Stimulated activated CD4-positive, alpha-beta T cell treated with anti-CD3 and anti-CD28 coated beads, Interleukin-1b, Interleukin-23, amount 100 ng/mL, for 48 hours (primary cell): ENCODE measurements at places on chromosomes 7 and 10.

GRCh38 chr7:146722986-146723385 is 606.4 kb downstream of the CNTNAP2 start:
- DNase-seq: no peak

DNA sequence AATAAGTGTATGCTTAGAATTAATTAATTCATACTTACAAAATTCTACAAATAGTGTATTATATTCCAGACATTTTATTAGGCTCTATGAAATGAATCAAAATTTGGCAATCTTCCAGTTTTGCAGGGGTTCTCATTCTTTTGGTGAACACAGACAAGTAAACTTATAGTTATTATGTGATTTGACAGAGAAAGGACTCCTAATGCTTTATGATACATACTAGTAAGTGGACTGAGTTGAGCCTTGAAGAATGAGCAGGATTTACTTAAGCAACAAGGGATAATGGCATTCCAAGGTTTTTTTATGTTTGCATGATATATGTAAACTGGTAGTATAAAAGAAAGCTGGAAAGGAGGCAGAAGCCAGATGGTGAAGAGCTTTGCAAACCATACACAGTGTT is 145.7 kb upstream of the FERD3L start:
- DNase-seq: no peak

DNA sequence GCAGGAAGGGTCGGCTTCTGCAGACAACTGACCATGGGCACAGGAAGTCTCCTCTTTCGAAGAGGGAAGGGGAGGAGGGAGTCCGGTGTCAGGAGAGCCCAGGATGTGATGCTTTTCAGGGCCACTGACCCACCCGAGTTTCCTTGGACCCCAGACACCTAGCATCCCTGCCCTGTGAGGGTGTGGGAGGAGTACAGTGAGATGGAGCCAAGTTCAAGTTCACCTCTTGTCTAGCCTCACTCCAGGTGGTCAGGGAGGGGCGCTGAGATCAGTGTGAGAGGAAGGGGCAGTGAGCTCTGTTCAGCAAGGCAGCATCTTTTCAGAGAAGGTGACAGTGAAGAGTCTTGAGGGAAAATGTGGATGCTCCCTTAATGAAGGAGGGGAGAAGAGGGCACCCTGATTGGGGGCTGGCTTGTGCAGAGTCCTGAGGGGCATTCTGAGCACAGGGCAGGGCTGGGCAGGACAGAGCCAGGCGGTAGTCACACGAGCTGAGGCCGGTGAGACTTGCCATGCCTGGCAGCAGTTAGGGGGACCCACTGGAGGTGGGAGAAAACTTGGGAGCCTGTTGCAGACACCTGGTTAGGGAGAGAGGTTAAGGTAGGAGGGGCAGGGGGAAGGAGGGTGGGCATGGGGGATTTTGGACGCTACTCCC is 49.7 kb downstream of the ADCY1 start:
- no peak for DNase-seq

- peak; percentile 17 for DNase-seq
Measured at GRCh38 chr7:7438851-7439250, 96.8 kb downstream of the COL28A1 start.

DNA sequence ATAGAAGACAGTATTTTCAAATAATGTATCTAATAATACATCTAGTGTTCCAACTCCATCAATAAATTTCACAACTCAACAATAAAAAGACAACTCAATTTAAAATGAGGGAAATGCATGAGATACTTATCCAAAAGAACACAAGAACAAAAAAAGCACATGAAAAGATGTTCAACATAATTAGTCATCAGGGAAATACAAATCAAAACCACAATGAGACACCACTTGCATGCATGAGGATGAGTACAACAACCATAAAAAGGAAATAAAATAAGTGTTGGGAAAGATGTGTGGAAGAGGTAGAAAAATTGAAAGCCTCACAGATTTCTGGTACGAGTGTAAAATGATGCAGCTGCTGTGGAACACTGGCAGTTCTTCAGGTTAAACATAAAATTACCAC is 111.6 kb upstream of the PTPRZ1 start:
- DNase-seq: no peak

DNA sequence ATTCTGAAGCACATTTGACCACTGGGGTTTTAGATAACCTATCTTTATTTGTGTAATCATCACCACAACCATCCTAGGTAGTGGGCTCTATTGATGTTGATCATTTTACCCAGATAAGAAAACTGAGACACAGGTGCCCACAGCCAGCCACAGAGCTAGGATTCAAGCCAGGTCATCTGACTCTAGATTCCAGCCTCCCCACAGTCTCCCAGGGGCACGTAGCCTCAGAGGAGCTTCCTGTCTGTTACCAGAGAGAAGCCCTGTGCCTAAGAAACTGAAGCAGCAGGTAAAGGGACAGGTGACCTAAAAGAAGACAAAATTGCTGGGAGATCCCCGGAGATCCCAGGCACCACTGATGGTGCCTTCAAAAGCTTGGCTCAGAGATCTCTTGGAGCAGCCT is 55.8 kb downstream of the ALOX5 start:
- no peak for DNase-seq
